Left colon (tissue), 2 donors: ENCODE measurements at places on chromosomes 1 and 21. TPM values are rescaled to one million over a fixed set of nuclear protein-coding genes. Genes with fewer than 3 reads are reported as not detected.

SLC9A1 gene
- total RNA-seq = 122 TPM

PGM1 gene
- total RNA-seq = 120 TPM

GRCh38 chr21:36347962-36348328, 27.9 kb downstream of the MORC3 start:
- no peak for DNase-seq

PAPPA2 gene
- total RNA-seq = 2.0 TPM

- DNase-seq = no peak
Measured at GRCh38 chr1:8910914-8911313, 32.4 kb upstream of the ENO1 start.

- DNase-seq = no peak
Measured at GRCh38 chr1:101030881-101031280, 5.3 kb upstream of the DPH5 start.

- DNase-seq = peak; percentile 9
Measured at GRCh38 chr1:115183721-115184259, 94.5 kb upstream of the TSPAN2 start.

- DNase-seq = no peak
Measured at GRCh38 chr21:35090403-35090802, 41.3 kb upstream of the RUNX1 start.

- DNase-seq = peak; percentile 42
Measured at GRCh38 chr1:225461533-225462428, 33.9 kb upstream of the LBR start.

FCRLB gene
- not detected for total RNA-seq

- DNase-seq = no peak
Measured at GRCh38 chr1:209176866-209177430, 406.6 kb upstream of the CAMK1G start.

DNA sequence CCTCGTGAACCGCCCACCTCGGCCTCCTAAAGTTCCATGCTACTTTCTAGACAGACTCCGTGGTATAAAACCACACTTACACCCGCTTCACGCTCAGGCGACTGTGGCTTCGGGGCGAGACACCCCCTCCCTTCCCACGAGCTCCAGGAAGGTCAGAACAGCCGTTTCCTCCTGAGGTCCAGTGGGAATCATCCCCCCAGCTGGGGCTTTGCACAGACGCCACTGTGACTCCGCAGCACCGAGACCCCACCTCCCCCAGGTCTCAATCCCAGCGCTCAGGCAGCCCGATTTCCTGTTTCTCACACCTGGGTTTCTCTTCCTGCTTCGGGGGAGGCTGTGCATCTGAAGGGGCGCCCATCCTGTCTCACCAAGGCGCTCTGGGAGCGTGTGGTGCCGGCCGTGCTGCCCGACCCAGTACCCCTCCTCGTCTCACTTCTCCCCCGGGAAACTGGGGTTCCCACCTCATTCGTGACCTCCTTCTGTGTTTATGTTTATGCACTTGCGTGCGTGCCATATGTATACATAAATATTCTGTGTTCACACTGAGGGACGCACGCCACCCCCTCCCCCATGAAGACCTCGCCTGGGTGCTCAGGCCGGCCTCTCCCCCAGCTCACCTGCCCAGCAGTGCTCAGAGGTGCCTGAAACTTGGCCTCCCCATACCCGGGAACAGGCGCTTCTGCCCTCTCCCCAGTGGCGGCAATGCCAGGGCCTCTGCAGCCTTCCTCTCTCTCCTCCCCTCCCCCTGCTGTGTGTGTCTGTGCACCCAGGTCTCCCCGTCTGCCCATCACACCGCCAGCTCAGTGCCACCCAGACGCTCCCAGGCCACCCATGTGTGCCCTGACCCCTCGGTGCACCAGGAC, 14.6 kb downstream of the SLC35E2B start:
- DNase-seq = peak; percentile 38

RPE65 gene
- total RNA-seq = not detected

INAVA gene
- total RNA-seq = 195 TPM

GRCh38 chr1:2406451-2407041, 5.8 kb downstream of the PEX10 start:
- no peak for DNase-seq
